Right renal pelvis (tissue), 4 donors: ENCODE measurements at places on chromosomes 3 and 15.

DNA sequence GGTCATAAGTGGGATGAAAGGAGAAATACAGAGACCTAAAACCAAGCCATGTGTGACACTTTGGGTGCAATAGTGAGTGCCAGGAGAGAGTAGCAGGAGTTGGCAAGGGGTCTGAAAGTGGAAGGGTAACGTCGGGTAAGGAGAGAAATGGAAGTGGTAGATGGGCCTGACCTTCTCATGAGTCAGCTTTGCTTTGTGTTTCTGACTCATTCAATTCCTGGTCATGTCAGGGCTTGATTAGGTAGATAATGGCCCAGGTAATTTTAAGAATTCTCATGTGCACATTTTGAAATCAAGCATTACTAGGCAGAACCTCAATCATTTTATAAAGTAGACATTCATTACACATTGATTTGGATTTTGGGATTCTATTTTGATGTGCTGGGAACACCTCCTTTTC, 262.5 kb downstream of the SOX2 start:
- no peak for DNase-seq

DNA sequence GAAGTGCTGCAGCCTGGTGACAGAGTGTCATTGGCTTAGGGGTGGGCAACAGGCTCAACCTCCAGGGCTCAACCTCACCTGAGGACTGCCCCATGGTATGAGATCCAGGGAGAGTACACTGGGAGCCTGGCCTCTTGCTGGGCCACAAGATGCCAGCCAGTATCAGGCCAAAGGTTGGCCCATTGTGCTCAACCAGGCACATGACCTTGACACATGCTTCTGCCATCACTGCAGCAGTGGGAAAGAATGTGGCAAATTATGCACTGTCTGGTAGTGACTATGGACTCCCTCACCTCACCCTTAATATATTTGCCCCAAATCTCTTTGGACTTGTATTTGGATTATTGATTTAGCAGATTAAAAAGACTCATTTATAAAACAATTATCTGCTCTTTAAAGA, 233.9 kb upstream of the GOLGA6L4 start:
- no peak for DNase-seq

DNA sequence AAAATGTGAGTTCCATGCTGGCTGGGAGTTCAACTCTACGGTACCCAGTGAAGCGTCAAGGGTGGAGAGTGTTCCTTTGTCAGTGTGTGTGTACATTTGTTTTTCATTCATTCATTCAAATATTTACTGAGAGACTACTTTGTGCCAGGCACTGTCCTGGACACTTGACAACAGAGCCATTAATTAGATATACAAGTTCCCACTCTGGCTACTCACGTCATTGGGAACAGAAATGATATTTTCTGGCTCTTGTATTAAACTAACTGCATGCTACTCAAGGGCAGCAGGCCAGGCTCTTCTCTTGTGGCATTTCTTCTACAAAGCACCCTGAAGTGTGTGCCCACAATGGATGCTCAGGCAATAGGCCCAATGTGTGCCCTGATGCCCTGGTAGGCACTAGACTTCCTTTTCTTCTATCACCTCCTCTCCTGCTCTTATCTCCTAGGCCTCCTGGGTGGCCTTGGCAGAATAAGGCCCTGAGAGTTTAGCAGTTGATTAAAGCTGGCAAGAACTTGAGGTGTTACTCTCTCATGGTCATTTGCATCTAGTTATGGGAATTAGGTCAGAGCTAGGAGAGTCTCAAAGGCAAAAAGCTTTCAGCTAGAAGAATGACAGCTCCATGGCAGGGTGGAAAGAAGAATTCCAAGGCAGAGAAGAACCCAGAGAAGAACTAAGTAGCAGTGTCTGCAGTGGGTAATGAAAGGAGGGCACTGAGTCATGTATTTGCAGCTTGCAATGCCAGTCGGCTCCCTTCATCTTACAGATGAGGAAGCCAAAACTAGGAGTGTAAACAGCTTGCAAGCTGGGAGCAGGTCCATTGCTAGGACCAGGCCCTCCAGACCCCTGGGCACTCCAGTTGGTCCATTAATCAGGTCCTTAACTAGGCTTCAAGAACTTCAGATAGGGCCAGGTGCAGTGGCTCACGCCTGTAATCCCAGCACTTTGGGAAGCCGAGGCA, 14.0 kb upstream of the SMAD3 start:
- DNase-seq: no peak

DNA sequence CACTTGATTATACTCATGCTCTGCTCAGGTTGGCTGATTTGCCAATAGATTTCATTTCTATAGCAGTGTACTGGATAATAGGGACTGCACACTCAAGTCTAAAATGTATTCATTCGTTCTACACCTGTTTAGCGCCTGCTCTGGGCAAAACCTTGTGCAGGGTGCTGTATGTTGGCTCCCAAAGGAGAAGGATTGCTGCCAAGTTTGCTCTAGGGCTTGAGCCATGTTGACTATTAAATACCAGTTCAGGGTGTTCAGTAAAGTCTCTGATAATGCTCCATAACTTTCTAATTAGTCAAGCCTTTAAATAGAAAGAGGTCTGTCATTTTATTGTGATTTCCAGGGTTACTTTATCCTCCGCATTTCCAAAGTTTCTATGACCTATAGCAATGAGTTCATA, 470.2 kb downstream of the MAGI1 start:
- no peak for DNase-seq

DNA sequence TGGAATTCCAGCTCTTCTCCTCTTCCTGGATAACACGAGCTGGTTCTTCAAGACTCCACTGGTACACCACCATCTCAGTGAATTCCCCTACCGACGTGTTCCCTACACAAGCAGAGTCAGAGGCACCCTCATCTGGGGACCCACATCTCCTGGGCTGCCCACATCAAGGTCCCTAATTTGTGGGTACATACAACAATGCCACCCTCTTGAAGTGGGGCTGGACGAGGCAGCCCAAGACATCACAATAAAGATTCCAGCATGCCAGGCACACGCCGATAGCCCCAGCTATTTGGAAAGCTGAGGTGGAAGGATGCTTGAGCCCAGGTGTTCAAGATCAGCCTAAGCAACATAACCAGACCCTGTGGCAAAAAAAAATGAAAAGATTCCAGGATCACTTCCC, 221.2 kb upstream of the LINGO1 start:
- no peak for DNase-seq

DNA sequence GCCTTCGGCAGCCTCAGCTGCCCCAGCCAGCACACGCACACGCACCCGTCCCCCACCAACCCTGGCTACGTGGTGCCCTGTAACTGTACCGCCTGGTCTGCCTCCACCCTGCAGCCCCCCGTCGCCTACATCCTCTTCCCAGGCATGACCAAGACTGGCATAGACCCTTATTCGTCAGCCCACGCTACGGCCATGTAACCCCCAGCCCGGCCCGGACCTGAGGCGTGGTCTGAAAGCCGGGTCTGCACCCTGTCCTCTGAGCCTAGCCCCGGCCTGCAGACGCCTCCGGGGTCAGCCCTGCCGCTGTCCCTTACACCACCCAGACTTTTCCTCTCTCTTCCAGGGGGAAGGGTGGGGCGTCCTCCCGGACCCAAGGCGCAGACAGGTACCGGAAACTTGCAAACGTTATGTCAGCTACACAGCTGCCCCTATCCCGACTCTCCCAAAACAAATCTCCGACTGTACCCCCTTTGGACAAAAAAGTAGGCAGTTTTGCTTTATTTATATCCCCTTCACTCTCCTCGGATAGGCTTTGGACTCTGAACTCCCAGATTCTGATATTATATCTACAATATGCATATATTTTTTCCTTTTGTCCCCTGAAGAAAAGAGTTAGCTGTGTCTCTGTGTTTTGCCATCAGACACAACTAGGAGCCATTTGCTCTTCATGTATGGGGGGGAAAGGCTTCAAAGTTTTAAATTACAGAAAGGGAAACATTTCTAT, 1.4 kb downstream of the SOX14 start:
- no peak for DNase-seq
